ENCODE measurements at places on chromosomes 12 and 14.

GRCh38 chr14:76687611-76688382 lies 73.5 kb upstream of the VASH1 start:
- DNase-seq: no peak

- DNase-seq: peak; percentile 47
Measured at GRCh38 chr12:82326905-82327503, 31.2 kb downstream of the CCDC59 start.

DNA sequence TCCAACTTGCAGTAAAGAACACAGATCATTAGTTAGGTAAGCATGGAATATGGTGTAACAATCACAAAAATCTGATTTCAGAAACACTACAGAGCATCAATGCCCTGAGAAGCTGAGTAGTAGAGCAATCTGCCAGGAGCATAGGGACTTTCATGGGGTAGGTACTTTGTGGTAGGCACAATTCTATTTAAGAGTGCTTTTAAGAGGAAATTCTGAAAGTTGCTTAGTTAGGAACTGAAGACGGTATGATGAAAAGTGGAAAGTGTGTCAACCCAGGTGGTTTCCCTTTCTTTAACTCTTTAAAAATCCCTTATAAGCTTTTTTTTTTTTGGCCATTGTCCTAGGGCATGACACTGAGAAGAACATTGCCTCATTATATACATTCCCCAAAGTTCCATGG lies 535.7 kb upstream of the FBXO33 start:
- DNase-seq: no peak

DNA sequence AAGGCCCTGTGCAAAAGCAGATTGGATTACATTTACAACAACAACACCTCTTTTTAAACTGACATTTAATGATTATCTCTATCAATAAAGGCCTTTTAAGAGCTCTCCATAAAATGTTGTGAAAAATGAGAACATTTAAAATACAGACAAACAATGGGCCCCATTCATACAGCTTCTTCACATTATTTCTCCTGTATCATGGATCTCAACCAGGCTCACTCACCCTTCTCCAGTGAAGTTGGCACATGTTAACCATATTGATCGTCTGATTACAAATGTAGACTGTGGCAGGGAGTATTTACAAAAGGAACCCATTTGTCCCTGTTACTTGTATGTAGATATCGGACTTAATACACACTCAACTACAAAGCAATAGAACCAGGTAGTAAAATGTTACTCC lies 220.2 kb upstream of the BTG1 start:
- DNase-seq: no peak

DNA sequence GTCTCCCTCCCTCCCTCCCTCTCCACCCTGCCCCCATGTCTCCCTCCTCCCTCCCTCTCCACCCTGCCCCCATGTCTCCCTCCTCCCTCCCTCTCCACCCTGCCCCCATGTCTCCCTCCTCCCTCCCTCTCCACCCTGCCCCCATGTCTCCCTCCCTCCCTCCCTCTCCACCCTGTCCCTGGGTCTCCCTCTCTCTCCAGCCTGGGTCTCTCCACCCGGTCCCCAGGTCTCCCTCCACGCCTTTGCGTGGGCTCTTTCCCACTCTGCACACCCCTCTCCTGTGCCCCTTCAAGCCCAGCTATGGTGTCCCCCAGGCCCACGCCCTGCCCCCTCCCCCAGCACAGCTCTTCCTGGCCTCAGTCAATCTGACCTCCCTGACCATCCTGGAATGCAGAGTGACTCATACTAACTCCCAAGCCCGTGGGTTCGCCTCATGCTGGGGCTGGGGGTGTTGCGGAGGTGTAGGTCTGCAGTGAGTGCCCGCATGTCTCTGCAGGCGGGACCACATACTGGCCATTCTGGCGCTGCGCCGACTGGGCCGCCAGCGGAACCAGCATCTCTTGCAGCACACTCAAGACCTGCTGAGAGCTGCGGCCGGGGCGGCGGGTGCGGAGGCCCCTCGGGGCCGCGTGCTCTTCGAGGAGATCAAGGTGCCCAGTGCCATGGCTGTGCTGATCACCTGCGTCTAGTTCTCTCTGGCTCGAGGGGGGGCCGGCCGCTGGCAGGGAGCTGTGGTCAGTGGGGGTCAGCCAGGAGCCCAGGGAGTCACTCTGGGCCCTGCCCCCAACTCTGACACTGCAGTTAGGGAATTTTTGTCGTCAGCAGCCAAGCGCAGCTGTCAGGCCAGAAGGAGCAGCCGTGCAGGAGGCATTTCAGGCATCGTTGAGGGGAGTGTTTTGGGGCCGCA lies 13.5 kb upstream of the TNFAIP2 start:
- DNase-seq: peak; percentile 91

DNA sequence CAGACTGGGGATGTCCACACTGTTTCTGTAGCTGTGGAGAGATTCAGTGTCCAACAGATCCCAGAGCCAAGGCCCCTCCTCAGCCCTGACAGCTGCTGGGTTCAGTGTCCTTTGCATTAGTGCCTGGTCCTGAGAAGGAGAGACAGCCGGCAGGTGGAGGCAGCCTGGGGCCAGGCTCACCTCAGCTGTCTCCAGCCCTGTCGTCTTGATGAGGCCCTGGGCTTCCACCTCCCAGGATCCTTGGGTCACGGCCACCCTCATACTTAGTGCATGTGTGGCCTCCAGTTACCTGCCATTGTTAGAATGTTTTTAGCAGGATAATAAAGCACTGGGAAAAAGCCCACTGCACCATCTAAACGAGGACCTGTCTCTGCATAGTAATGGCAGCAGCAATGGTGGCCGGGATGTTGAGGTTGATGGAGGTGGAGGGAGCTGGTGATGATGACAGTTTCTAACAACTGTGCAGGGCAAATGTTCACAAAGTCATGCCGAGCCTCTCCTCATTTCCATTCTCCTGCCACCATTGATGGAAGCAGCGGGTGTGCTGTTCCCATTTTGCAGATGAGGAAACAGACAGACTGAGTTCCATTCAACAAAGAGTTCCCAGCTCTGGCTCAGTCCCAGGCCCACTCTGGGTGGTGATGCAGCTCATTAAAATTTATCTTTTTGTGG lies 17.7 kb downstream of the ASB2 start:
- no peak for DNase-seq

- no peak for DNase-seq
Measured at GRCh38 chr14:102840771-102841528, 63.7 kb downstream of the TRAF3 start.

- DNase-seq: peak; percentile 14
Measured at GRCh38 chr12:12439636-12440035, 82.8 kb downstream of the BORCS5 start.

Measured in renal cortical epithelial cell (primary cell).